Activated CD4-positive, alpha-beta T cell treated with anti-CD3 and anti-CD28 coated beads for 24 hours (primary cell): ENCODE measurements at places on chromosomes 11 and 22.

DNA sequence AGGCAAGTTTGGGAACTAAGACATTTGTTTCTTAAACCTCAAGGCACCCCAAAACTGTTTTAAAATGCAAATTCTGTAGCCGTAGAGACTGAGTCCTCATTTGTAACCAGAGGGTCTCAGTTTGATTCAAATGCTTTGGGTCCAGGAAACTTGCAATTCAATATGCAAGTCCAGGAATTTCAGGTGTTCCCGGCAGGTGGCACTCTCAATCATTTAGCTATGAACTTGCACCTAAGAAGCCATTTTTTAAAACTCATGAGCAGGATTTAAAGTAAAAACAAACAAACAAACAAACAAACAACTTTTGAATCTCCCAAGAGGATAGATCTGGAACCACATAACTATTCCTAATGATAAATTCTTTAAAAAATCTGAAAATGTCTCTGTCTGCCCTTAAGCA, 8.7 kb upstream of the ABTB2 start:
- no peak for DNase-seq

- DNase-seq, result no peak
These were observed 43.3 kb downstream of the RIBC2 start for GRCh38 chr22:45456811-45457210.

DNA sequence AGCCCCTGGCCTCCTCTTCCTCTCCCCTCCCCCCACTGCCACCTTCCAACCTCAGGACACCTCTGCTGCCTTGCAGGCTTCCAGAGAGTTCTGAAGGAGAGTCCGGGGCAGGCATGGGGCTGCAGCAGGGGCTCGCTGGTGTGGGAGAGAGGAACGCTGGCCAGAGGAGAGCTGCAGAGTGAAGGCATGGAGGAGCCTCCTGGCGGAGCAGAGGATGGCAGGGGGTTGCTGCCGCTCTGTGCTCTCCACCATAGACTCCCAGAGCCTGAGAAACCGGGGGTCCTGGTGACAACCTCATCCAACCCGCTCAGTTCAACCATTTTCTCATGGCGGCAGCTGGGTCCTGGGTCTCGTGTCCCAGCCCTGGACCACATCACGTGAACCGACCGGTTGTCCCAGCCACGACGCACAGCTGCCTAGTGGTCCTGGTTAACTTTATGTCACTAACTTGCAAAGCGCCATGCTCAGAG, 17.5 kb downstream of the MRGPRG start:
- no peak for DNase-seq

- no peak for DNase-seq
These were observed 1.1 kb upstream of the TSGA10IP start for GRCh38 chr11:65944191-65944590.

DNA sequence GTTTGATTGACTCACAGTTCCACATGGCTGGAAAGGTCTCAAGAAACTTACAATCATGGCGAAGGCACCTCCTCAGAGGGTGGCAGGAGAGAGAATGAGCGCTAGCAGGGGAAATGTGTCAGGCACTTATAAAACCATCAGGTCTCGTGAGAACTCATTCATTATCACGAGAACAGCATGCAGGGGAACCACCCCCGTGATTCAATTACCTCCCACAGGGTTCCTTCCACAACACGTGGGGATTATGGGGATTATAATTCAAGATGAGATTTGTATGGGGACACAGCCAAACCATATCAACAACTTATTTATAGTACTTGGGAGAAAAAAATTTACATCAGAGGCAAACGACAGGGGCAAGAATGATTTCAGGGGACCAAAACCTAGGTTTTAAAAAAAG, 3.0 kb downstream of the ME3 start:
- no peak for DNase-seq

DNA sequence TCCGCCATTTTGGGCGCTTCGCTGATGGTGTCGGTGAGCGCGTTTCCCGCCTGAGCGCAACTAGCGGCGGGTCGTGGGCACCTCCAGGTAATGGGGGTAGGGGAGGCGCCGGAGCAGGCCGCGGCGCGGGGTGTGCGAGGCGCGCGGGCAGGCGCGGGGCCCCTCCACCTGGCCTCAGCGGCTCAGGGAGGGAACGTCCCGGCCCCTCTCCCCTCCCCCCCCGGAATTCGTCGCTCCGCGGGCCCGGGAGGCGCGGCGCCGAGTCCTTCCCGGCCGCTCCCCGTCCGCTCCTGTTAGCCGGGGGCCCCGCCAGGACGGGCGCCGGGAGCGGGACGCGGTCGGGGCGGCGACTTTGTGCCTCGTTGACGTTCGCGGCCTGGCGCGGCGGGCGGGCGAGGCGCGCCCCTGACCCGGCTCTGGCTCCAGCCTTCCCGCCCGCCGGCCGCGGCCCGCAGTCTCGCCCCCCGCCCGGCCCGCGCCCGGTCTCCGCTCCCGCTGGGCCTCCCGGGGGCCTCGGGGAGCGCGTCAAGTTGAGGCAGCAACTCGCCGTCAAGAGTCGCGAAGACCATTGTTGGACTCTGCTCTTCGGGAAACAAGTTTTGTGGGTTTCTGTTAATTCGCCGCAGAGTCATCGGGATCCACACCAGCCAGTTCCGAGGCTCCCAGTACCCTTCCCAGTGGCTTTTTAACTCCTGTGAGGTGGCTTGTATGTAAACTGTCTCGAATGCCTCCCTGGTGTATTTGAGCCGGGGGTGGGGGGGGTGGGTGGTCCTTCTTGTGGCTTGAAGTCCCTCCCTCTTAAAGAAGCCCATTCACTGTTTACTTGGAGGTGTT, at the start of gene PPP6R3:
Gene PPP6R3, plus strand, starts transcription at position 12 of the 834 bp plus-strand sequence. CDS start 76,913 bp downstream, outside the sequence.
- DNase-seq, result no peak

DNA sequence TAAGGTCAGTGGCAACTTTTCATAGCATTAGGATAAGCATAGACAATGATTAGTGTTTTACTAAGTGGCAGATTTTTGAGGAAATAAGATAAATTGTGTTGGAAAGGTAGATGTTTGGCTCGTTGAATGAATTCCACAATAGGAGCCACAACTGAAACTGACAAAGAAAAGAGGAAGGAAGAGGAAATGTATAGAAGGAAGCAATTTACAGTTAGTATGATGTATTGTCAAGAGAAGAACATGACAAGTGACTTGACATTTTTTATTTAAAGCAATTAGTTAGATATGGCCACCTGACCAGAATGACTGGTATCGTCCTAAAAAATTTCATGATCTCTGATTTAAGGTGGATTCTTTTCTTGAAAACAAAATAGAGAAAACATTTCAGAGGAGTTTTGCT, 3.1 kb upstream of the RAG2 start:
- DNase-seq, result no peak

- peak; percentile 29 for DNase-seq
These were observed 2.8 kb downstream of the PARVB start for GRCh38 chr22:44026630-44027511.

DNA sequence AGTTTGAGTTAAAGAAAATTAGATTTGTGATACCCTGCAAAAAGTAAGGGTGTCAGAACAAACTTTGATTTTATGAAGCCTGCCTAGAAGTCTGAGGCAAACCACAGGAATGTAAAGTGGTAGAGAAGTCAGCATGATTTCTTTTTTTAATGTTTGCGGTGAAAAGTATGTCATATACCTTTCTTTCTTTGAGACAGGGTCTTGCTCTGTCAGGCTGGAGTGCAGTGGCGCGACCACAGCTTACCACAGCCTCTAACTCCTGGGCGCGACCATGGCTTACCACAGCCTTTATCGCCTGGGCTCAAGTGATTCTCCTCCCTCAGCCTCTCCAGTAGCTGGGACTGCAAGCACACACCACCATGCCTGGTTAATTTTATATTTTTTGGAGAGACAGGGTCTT, 4.7 kb downstream of the API5 start:
- no peak for DNase-seq

GRCh38 chr22:48240935-48241230, 1478.4 kb downstream of the TBC1D22A start:
- DNase-seq, result no peak

- DNase-seq, result no peak
These were observed 287.4 kb downstream of the BRD1 start for GRCh38 chr22:49540084-49540912.

DNA sequence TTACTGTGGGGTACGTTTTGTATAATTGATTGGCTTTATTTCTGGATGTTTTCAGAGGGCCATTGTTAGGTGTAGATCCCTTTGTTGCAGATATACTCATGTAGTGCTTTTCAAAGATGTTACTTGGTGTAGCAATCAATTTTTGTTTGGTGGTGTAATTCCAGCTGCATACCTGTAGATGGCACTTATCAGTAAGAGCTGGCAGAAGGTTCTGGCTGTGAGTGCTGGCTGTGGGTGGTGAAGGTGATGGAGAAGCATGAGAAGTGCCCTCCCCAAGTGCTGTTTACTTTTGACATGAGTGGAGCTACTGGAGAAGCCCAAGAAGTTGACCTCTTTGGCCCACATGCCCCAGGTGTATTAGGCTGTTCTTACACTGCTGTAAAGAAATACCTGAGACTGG, 1074.9 kb downstream of the FAM181B start:
- no peak for DNase-seq

DNA sequence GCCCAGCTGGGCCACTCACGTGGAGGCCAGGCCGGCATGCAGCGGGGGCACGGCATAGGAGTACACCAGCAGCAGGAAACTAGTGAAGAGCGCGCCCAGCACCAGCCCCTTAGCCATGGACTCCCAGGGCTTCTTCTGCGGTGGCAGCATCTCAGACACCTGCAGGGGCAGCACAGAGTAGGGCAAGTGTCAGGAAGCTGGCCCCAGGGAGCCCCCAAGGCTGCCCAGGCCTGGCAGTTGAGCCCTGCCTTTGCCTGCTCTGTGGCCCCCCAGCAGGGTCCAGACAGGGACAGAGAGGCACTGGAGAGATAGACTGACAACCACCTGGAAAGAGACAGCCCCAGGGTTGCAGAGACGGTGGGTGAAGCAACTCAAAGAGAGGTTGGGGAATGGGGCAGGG, 10.7 kb upstream of the SEC14L6 start:
- no peak for DNase-seq

- no peak for DNase-seq
These were observed 344 bp downstream of the IFT27 start for GRCh38 chr22:36775586-36775963.

DNA sequence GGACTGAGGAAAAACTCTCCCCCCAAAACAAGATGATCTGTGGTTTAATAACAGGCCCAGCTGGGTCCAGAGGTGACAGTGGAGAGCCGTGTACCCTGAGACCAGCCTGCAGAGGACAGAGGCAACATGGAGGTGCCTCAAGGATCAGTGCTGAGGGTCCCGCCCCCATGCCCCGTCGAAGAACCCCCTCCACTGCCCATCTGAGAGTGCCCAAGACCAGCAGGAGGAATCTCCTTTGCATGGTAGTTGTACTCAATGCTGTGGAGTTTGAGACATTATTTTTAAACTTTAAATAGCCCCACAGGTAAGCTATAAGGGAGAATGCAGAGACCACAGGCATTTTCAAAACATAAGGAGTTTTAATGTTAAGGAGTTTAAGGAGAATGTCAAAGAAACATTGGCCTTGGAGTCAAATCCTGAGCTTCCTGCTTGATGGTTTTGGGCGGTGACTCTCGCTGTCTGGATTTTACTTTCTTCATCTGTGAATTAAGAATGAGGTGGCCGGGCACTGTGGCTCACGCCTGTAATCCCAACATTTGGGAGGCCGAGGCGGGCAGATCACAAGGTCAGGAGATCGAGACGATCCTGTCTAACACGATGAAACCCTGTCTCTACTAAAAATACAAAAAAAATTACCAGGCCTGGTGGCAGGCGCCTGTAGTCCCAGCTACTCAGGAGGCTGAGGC, 6.8 kb downstream of the APOL1 start:
- DNase-seq, result no peak

DNA sequence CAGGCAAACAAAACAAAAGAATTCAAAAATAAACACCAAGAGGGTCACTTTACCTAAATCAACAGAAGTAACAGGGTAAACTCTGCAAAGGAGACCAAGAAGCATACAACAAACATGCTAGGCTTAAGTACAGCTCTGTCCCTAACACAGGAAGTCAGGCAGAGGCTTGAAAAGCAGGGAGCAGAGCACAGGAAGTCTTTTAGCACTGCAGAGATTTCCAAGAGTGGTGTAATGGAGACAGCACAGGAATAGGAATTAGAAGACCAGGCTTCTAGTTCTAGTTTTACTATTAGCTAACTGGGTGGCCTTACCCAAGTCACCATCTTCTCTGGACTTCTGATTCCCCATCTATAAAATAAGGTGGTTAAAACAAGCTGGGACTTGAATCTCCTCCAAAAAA, 1.9 kb downstream of the RBFOX2 start:
- no peak for DNase-seq
